ENCODE measurements at places on chromosomes 5 and 9. TPM values are rescaled to one million over a fixed set of nuclear protein-coding genes. Genes with fewer than 3 reads are reported as not detected.

DNA sequence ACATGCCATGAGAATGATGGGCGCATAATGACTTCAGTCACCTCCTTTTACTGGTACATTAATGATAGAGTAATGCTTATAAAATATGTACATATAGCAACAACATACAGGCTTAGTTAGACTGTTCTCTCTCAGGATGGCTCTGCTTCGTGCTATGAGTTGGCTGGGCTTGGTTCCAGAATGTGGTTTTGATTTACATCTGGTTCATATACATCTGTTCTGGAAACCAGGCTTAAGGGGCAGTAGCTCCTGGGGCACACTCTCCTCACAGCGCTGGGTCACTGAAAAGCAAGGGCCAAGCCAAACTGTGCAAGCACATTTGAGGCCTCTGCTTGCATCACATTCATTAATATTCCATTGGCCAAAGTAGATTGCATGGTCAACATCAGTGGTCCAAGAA is 44.9 kb downstream of the PCSK1 start:
- DNase-seq = no peak

DNA sequence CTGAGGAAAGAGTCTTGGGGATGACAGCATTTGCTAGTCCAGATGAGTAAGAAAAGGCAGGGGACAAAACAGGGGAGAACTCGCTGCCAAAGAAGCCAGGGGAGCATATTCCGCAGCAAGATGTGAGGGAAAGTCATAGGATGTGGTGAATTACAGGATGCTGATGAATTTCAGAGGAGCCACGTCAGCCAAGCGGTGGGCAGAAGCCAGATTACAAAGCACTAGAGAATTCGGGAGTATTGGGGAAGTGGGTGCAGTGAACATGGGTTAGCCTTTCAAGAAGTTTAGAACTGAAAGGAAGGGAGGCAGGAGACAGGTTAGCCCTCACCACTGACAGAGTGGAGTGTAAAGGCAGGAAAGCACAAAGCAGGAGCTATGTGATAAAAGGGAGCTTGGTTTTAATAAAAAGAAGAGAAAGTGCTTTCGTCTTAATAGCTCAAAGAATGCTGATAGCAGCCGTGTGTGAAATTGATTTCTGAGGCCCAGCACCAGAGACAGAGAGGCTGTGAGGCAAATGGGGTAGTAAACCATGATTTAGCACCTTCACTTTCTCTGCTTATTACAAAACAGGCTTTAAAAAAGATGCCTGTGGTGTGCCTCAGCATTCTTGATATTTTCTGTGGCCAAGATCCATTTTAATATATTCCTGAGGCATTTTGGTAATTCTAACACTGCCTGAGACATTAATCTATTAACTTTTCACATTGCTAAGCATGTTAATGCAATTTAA is 16.9 kb downstream of the ADAMTSL1 start:
- DNase-seq = no peak

The AGXT2 gene
- total RNA-seq = not detected

DNA sequence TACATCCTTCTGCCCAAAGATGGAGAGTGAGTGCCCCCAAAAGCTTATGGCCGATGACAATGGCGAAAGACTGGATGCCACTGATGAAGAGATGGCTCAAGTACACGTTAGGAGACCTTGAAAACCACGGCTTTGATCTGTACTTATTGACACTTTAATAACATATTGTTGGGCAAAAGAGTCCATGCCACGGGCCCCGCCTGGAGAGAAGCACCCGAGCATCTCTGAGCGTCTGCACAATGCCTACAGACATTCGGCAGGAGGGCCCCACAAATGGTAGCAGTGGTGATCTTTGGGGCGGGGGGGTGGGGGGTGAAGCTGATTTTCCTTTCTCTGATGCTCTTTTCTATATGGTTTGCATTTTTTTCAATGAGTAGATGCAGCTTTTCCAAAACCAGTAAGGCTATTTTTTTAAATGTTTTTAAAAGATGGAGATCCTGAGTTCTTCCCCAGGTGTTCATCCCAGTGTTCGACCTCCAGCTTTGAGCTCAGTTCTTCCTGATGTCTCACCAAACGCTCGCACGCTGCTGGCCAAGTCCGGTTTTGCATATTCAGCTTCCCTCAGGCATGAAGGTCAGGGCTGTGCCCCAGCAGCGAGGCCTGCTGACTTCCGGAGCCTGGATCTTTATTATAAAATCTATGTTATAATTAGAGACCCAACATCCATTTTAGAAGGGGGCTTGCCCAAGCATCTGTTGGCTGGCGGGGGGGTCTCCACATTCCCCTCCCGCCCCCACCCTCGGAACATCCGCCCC is 34.3 kb upstream of the BARHL1 start:
- DNase-seq = no peak

The FRRS1L gene
- total RNA-seq = 3.3 TPM

- DNase-seq = no peak
Measured at GRCh38 chr5:117504305-117504704, 929.7 kb upstream of the SEMA6A start.

GRCh38 chr5:10832987-10833386 is 72.0 kb upstream of the DAP start:
- DNase-seq = no peak

GRCh38 chr9:87685441-87685840 is 40.5 kb upstream of the CTSL start:
- DNase-seq = peak; percentile 22

The HAPLN1 gene
- 0.22 TPM for total RNA-seq

DNA sequence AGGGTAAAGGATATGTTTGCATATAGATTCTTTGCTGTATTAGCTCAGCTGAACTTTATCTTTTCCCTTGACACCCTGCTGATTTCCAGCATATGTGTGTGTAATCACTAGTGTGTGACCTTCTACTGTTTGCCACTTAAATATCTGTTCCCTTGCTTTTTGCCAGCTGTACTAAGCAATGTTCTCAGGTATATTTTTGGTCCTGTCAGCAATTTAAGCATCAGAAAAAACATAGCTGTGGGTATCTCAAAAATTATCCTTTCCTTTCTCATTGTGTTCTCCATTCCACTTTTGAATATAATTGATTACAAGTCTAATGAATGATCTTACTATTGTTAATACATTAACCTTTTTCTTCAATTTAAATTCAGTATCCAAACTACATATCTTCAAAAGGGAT is 59.2 kb upstream of the CDH10 start:
- no peak for DNase-seq

The ARHGEF37 gene
- total RNA-seq = 0.42 TPM

DNA sequence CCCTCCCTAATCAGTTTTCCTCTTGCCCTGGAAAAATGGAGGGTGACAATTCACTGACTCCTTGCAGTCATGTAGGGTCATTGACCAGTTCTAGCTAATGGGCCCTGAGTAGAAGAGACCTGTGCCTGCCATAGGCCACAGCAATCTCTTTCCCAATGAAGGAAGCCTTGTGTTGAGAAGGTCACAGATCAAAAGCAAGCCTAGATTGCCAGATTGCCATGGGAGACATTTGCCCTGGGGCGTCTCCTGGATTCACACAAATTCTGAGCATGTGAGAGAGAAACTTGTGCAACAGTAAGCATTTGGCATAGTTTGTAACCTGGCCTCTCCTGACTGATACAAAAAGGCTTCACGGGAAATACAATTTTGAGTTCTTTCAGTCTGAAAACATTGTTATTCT is 148.0 kb downstream of the NUDT12 start:
- DNase-seq = no peak

- no peak for DNase-seq
Measured at GRCh38 chr5:19855453-19855852, 132.5 kb downstream of the CDH18 start.

- no peak for DNase-seq
Measured at GRCh38 chr9:113154471-113154870, 3.7 kb downstream of the SLC31A2 start.

DNA sequence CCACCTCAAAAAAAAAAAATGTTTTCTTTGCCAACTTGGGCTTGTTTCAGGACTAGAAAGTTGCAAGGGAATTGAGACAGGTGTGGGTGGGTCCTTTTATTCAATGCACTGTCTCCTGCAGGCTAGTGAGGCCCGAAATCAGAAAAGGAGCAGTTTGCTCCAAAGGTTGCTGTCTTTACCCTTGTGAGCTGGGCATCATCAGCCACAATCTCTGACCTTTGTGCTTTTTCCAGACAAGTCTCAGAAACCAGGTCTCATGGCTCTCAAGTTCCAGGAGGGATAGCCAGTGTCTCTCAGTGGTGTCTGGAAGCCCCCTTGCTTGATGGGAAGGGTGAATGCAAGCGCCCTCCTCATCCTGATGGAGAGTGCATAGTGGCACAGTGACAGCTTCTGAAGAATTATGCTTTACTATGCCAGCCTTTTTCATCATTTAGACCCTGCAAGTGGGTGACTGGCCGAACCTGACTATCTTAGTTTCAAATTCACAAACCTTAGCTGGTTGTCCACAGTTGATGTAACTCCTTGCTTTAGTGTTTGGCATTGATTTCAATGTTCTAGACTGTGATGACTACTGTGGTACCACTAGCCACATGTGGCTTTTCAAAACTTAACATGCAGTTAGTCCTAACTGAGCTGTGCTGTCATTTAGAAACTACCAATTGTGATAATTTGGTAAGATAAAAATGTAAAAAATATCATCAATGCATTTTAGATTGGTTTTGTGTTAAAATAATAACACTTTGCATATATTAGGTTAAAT is 468.6 kb downstream of the GADD45G start:
- no peak for DNase-seq

- peak; percentile 50 for DNase-seq
Measured at GRCh38 chr9:100700689-100701318, 122.9 kb downstream of the CAVIN4 start.

DNA sequence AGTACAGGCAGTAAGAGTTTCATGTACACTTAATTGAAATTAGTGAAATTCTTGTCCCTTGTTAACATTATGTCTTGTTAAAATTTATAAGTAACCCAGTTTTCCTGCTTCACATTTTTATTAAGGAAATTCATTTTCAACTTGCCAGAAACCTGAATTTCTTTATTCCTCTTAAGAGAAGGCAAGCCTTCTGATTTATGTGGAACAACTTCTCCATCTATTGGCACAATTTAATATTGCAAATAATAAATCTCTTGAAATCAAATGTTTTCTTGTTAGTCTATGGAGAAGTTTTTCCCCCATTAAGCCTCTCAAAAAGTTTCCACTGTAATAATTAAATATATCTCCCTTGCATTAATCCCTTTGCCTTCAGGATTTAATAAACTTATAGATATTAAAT is 33.8 kb upstream of the ACO1 start:
- no peak for DNase-seq

GRCh38 chr5:72436796-72437471 is 70.3 kb downstream of the ZNF366 start:
- DNase-seq = no peak

DNA sequence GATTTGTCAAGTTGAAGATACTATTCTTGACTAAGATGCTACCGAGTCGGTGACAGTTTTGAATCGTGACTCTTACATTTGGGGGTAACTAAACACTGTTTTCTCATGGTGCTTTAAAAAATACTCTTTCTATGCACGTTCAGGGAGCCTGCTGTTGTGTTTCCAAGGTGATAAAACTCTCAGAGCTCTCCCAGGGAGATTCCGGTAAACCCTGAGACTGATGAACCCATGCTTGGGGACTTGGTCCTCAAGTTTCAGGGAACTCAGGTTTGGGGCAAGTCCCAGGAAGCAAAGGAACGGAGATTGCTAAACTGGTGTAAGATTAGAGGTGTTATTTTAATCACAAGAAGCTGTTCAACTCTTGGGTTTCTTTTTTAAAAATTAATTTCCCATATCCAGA is 1.4 kb downstream of the GDA start:
- no peak for DNase-seq

GRCh38 chr9:134730761-134731496 is 89.3 kb downstream of the COL5A1 start:
- no peak for DNase-seq

DNA sequence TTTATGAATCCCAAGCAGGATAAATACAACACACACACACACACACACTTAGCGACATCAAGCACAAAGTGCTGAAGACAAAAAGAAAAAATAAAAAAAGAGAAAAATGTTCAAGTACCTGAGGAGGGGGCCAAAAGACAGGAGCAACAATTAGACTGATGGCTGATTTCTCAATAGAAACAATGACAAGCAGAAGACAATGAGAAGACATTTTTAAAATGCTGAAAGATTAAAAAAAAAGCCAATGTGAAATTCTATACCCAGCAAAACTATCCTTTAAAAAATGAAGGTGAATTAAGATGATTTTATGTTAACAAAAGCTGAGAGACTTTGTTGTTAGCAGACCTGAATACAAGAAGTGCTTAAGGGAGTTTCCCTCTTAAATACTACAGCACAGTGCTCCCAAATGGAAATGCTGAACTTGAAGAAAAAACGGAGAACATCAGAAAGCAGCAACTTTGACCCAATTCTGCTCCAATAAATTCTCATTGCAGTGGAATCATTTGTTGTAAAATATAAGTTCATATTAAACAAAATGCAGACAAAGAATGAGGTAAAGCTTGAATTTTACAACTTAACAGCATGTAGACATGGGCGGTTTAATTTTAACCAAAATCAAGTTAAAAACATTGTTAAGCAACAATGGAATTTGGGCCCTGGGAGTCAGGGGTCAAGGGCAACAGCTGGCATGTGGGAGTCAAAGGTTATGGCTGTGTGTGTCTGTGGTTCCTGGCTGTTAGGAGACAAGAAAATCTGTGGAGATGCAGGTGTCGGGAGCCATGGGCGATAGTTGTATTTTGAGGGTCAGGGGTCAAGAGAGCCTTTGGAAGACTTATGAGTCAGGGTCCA is 776 bp upstream of the RANBP17 start:
- no peak for DNase-seq

The PCDHGB2 gene
- total RNA-seq = 3.8 TPM

DNA sequence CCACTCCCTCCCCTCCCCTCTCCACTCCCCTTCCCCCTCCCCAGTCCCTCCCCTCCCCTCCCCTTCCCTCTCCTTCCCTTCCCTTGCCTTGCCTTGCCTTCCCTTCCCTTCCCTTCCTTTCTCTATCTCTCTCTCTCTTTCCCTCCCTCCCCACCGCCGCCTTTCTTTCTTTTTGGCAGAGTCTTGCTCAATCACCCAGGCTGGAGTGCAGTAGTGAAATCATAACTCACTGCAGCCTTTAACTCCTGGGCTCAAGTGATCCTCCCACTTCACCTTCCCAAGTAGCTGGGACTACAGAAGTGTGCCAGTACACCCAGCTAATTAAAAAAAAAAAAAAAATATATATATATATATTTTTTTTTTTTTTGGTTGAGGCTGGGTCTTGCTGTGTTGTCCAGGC is 45.5 kb downstream of the IL31RA start:
- DNase-seq = no peak

DNA sequence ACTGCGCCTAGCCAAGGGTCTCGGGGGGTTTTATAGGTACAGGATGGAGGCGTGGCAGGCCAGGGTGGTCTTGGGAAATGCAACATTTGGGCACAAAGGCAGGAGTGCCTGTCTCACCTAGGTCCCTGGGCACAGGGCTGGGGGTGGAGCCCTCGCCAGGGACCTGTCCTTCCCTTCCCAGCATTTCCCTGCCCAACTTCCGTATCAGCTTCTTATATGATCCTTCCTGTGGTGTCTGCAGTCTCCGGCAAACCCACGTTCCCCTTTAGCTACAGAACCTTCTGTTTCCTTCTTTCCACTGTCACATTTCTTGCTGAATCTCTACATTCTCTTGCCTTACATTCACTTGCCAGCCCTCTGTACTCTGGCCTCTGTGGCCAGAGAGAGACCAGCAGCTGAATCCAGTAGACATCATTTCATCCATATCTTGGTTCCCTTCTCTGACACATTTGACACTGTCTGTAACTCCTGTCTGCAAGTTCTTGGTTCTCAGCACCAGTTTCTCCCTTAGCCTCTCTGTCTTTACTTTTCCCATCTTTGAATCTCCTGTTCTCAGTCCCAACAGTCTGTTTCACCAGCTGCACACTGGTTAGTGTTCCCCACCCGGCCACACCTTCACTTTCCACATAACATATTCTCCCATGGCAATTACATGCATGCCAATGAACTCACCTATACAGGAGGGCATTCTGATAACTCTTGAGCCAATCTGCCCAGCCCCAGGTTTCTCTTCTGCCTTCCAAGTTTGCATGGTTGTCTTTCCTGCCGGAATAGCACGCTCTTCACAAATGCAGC is 134.7 kb upstream of the ZNF608 start:
- DNase-seq = no peak

Data from H9 (cell line).